ENCODE measurements at places on chromosomes 5 and 9. TPM values are rescaled to one million over a fixed set of nuclear protein-coding genes. Genes with fewer than 3 reads are reported as not detected.

DNA sequence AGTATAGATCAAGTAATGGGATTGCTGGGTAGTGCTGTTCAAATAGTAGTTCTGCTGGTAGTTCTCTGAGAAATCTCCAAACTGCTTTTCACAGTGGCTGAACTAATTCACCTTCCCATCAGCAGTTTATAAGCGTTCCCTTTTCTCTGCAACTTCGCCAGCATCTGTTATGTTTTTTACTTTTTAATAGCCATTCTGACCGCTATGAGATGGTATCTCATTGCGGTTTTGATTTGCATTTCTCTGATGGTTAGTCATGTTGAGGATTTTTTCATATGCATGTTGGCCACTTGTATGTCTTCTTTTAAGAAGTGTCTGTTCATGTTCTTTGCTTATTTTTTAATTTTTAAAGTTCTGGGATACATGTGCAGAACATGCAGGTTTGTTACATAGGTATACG lies 279.2 kb upstream of the NREP start:
- no peak for DNase-seq

The PPIC gene
- not detected for total RNA-seq

DNA sequence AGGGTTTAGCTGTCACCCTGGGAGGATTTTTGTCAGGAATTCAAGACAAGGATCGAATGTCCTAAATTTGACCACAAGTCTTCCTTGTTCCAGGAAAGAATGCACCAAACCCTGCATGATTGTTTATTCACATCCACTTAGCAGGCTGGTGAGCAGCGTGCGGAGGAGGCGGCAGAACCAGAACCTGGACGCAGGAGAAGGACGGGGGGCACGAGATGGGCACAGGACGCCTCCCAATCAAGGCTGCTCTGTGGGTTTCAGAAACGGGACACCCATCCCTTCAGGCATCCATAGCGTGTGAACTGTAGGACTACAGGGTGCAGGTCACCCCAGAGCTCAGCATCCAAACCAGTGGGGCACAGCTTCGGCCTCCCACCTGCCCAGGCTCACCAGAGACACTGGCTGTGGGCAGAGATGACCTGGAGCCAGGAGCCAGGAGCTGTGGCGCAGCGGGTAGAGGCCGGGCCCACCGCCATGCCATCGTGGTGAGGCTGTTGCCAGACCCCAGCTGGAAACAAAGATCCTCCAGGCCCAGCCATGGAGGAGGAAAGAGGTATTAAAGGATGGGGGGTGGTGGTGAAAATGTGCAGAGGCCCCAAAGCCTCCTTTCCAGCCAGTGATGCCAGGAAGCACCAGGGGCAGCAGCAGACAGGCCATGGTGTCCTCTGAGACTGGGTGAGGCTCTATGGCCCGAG lies 32.3 kb upstream of the ADAMTS2 start:
- no peak for DNase-seq

- no peak for DNase-seq
Measured at GRCh38 chr5:73030995-73031394, 75.2 kb downstream of the FCHO2 start.

The ELP1 gene
- total RNA-seq: 25.0 TPM

DNA sequence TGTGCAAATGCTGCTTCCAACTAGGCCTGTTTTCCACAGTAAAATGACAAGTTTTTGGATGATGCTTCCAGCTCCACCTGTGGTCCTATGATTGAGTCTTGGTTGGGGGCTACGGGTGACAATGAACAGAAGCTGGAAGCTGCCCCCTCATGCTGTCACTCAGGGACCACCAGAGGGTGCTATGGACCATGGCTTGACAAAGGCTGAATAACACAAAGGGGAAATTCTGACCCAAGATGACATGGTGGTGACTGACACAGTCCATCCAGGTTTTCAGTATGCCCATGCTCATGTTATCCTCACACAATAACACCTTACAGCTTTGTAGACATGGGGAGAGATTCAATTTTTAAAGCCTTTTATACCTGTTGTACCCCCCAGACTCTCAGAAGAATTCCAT lies 23.9 kb upstream of the SAP30L start:
- no peak for DNase-seq

- DNase-seq: no peak
Measured at GRCh38 chr5:140116716-140117115, 2.8 kb downstream of the PURA start.

- DNase-seq: no peak
Measured at GRCh38 chr5:66929995-66930394, 266.6 kb downstream of the CD180 start.

GRCh38 chr5:36054647-36055046 lies 12.0 kb downstream of the UGT3A2 start:
- DNase-seq: no peak
